ENCODE measurements at places on chromosomes 11 and 22.

GRCh38 chr22:48842976-48843375 is 984.7 kb downstream of the BRD1 start:
- DNase-seq = no peak

DNA sequence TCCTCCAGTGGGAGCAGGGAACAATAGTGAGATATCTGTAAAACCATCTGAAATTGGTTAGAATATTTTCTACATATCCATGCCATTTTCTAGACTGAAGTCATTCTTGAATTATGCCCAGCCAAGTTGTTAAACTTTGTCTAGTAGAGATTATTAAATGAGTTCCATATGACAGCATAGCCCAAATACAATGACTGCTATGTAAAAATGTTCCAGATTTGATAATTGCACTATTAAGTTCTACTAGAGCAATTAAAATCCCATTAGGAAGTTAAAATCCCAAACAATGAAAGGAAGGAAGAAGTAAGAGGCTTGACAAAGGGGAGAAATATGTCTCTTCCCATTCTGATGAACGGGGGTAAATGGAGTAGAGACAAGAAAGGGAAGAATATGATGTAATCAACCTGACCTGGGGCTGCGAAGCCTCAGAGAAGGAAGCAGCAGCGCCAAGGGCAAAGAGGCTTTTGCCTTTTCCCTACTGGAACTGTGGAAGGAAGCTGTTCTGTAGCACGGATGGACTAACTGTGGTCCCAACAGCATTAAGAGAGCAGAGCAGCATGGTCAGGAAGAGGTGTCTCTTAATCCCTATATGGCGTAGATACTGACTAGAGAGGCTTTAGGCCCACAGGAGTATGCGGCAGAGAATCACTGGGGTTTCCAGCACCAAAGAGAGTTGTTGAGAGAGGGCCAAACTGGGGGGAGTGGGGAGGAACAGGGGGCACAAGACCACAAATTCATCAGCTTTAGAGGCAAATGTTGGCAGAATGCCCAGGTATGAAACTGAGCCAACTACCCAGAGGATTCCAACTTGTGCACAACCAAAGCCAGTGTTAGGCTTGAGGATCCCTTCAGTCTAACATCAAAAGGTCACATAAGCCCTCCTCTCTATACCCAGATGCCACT is 26.7 kb downstream of the RRP8 start:
- DNase-seq = no peak

GRCh38 chr11:36388071-36388470 is 92.0 kb downstream of the PRR5L start:
- no peak for DNase-seq

- DNase-seq = no peak
Observed at GRCh38 chr11:131591051-131591461, 220.6 kb downstream of the NTM start.

DNA sequence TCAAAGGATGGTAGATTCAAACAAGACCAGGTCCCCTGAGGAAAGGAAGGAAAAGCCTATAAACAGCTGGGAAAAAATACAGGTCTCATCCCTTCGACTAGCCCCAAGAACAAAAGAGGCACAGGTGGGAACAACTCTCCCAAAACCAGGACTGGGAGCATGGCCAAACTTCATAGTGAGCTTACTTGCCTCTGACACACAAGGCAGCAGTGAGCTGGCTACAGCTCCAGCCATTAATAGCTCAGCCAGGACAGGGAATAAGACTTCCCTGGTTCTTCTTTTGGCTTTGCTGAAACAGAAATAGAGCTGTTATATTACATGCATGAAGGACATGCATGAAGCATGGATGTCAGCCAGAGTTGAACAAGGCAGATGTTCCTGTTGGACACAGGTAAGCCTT is at the start of gene OR10A2:
OR10A2 (plus strand) TSS at position 97 of the 400 bp plus-strand sequence. CDS start 6,698 bp downstream, outside the sequence.
- DNase-seq = no peak
